ENCODE measurements at places on chromosomes 16 and 17.

DNA sequence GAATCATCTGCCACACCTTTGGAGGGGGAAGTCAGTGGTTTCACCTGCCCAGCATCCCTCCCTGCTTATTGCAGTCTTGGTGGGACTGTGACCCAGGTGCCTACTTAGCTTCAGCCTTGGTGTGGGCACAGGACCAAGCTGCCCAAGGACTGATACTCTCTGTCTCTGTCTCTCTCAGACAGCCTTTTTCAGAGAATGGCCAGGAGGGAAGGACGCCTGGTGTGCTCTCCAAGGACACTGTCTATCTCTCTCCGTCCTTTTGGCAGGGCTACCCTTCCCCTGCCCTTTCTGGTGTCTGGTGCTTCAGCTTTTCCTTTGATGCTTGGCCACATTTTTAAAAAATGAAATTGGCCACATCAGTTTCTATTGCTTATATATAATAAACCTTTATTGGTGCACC, 19.6 kb downstream of the PIK3R6 start:
- no peak for DNase-seq

- DNase-seq = no peak
Observed at GRCh38 chr17:872855-873254, 90.7 kb downstream of the MRM3 start.

- DNase-seq = no peak
Observed at GRCh38 chr16:3729161-3730112, 12.1 kb upstream of the TRAP1 start.

DNA sequence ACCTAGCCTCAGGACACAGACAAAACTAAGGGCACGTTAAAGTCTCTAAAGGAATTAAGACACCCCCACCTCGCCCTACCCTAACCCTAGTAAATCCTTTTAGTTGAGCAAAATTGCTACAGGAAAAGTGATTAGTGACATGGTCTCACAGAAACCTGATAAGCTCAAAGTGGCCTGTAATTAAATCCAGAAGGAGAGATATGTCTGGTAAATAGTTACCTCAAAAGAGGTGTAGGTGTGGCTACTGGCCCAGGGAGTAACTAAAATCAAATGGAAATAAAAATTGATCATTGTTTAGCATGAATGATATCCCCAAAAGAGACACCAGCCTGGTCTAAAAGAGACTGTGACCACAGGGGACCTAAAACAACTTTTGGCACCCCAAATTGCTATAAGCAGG, 168.3 kb downstream of the SLC39A11 start:
- peak; percentile 68 for DNase-seq

DNA sequence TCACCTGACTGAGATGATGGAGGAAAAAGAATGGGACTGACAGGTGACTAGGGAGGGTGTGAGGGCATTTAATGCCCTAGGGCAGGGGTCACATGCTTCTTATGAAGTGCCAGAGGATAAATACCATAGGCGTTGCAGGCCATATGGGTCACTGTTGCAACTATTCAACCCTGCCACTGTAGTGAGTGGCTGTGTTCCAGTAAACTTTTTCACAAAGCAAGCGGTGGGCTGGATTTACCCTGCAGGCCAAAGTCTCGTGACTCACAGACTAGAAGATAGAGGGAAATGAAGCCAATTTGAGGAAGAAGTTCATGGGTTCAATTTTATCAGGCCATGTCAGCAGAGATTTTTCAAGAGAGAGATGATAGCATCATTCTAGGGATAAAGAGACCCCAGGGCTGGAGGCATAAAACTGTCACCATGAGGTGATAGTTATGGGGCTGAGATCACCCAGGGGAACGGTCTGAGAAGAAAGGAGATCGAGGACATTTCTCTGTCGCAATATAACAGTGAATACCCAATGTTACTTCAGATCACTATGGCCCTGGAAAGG, 8.6 kb downstream of the ARHGAP17 start:
- DNase-seq = peak; percentile 28

DNA sequence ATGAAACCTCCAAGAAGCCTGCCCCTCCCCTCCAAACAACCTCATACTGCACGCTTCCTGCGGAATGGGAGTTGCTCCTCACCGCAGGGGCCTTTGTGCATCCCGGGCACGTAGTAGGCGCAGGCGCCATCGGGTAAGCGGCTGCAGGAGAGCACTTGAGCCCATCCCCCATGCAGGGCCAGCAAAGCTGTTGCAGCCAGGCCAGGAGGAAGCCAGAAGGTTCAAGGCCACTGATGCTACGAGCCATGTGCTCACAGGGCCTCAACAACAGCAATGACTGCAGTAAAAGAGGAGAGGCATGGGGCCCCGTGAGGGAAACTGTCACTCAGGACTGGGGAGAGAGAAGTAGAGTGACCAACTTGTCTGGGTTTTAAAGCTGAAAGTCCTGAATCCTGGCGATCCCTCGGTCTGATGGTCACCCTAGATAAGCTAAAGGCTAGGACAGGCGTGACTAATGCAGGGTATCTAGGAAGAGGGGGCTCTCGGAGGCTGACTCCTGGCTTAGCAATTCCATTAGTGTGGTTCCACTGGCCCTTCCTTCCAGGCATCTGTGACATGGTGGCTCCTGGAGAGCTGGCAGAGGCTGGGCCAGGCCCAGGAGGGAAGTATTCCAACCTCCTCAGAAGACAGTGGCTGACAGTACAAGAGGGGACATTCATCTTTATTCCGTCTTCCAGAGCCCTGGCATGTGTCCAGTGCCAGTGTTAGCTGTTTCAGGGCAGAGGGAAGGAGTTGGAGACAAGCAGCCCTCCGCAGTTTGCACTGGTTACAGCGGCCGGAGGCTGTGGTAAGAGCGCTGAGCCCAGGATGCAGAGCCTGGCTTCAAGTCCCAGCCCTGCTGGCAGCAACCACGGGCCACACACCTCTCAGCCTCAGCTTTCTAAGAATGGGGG, 20.8 kb downstream of the GOSR2 start:
- peak; percentile 69 for DNase-seq

DNA sequence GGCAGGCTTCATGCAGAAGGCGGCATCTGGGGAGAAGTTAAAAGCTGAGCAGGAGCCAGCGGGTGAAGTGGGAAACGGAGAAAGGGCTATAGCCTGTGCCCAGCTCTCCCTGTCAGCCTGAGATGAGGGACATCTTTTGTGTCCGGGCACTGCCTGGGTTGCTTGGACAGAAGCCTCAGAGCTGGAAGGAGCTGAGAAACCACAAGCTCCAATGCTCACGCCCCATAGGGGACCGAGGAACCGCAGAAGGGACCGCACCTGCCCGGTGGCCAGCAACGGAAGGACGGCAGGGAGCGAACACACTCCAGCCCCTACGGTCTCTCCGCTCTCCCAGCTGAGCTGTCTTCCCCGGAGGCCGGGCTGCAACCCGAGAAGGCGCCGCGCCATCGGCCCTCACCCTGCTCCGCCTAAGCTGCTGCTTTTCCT, 175.8 kb downstream of the NPIPB11 start:
- no peak for DNase-seq

DNA sequence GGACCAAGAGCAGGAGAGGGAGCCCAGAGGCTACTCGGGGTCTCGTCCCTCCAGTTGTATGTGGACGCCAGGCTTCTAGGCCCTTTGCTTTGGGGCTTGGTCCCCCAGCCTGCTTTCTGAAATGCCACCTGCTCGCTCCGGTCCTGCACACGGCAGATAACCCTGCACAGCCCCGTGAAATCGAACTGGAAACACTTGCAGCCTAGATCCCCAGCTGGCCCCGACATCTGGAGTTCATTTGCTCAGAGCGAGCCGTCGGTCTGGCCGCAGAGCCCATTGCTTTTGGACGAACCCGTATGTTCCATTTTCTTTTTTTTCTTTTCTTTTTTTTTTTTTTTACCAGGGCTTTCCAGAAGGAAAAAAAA, 22.9 kb downstream of the C1QTNF1 start:
- DNase-seq = peak; percentile 54

GRCh38 chr17:63543822-63544420, 6.4 kb upstream of the DCAF7 start:
- DNase-seq = peak; percentile 16
